NCI-H774 (cell line): ENCODE measurements at places on chromosomes 1 and 21.

DNA sequence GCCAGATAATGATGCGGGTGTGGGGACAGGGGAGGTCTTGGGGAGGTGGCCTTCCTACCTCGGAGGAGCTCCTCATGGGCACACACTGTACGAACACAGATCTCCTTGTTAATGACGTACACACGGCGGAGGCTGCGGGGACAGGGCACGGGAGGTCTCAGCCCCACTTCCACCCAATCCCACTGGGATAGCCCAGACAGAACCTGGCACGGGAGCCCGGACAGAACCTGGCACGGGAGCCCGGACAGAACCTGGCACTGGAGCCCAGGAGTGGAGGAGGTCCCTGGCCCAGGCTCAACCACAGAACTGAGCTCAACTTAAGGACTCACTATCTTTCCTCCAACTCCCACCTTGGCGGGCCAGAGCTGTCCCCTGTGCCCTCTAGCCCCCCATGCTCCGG is 5.2 kb downstream of the MFAP2 start:
- DNase-seq, result no peak

- no peak for DNase-seq
These were observed 31.1 kb downstream of the ROR1 start for GRCh38 chr1:63804829-63805484.

DNA sequence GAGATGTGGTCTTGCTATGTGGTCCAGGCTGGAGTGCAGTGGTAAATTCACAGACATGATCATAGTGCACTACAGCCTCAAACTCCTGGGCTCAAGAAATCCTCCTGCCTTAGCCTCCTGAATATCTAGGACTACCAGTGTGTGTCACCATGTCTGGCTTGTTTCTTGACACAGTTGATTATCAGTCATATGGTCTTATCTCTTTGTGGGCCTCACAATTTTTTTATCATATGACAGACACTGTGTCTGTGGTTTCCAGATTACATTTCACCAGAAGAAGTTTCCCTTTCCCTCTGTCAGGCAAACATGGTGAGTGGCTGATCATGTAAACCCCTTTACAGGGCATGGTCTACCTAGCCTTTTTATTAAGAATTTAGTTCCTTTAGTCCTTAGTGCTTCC is 96.1 kb downstream of the HFM1 start:
- no peak for DNase-seq

DNA sequence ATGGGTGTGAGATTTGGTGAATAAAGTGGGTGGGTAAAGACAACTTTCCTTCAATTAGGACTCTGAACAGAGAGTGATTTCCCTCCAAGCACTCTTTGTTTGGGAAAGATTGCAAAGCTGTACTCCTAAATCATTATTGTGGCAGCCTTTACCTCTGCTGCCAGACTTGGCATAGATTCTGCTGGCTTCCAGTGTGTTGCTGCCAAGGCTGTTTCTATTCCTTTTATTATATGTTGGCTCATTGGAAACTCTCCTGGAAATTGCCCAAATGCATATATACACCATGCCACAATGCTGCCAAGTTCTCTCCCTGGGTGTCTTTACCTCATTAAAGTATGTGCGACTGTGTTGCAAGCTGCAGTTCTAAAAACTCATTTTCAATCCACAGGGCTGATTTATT is 668.0 kb downstream of the MRPL39 start:
- DNase-seq, result no peak

DNA sequence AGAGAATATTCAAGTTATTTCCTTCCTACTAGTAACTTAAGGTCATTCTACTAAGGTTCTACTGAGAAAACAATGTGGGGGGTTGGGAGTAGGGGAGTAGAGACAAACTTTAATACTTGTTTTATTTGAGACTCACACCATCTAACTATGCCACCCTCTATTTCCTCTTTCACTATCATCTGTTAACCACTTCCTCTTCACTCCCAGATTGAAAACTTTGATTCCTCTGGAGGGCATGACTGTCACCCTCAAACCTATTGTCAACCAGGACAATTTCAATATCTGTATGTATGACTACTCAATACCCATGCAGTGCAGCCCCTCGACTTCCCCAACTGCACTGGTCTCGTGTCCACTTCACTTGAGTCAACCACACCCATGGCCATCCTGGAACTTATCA is 165.6 kb upstream of the POGK start:
- no peak for DNase-seq

DNA sequence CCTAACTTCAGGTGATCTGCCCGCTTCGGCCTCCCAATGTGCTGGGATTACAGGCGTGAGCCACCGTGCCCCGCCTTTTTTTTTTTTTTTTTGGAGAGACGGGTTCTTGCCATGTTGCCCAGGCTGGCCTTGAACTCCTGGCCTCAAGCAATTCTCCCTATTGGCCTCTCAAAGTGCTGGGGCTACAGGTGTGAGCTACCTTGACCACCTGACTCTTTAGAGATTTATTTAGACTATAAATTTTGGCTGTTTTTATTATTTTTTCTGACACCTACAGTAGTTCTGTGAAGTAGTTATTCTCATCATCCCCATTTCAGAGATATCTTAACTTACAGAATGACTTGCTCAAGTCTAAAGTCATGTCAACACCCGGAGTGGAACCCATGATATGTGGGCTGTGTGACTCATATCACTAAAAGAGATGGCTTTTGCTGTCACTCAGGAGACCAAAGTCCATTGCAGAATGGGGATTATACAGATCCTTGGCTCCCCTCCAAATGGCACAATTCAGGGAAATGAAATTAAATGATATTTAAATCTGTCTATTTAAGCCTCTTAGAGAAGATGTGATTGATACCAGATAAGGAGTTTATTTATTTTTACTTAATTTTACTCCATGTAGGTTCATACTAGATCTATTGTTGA is 93.2 kb downstream of the CTH start:
- no peak for DNase-seq

DNA sequence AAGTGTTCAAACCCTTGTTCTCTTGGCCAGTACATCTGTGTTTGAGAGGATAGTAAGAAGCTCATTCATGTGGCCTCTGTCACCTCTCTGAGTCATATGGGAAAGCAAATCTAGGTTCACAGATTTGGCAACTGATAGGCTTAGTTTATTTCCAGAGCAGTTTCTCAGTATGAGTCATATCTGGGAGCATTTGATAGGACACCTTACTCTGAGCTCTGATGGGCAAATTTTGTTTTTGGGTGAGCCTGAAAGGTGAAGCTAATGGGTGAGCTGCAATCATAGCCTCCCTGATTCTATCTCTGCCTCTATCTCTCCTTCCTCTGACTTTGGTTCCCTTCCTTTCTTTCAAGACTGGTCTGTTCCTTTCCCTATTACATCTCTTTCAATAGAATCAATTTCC is 134.4 kb downstream of the S1PR1 start:
- DNase-seq, result no peak

DNA sequence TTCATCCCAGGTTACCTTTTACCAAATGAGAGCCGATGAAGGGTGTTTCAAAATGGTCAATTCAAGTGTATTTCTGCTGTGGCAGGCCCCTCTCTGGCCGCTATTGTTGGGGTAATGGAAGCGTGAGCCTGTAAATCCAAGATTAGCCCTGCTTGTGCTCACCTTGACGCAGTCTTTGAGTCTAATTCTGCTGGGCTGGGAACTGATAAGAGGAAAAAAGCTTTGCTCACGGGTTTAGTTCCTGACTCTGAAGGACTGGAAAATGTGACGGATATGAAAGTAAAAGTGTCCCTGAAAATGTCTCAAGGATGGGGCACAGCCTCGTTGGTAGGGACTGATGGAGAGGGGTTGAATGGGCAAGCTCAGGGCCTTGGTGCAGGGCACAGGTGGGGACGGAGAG is 125.9 kb upstream of the GALNT2 start:
- DNase-seq, result no peak

- no peak for DNase-seq
These were observed 108.6 kb downstream of the OLFML2B start for GRCh38 chr1:161915051-161915503.

DNA sequence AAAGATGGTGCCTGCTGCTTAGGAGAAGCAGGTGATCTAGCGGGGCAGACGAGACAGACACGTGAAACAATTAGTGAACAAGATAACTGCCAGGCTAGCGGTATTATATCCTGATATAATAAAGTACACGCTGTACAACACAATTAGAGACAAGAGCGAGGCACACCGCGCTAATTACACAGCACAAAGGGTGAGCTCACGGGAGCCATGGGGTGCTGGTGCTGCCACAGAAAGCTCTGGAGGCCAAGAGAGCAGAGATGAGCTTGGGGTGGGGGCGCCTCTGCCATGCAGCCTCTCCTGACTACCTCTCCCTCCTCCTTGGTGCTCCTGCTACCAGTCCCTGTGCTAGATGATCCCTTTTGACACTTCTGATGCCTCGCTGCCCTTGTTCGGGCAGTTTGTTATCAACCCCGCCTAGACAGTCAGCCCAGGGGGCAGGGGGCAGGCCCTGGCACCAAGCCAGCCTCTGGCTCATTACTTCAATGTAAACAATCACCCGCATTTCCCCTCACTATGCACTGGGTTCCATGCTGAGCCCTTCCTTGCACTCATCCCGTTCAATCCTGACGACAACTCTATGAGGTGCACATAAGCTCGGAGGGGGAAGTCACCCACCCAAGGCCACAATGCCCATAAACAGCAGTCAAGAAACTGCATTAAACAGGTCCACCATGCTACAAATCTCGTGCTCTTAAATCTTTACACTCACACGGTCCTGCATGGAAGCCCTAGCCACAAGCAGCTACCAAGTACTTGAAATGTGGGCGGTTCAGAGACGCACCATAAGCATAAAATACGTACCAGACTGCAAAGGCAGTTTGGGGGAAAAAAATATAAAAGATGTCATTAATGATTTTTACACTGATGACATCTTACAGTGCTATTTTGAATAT is 103.0 kb downstream of the SSBP3 start:
- DNase-seq, result peak; percentile 67

- DNase-seq, result no peak
These were observed 182.4 kb downstream of the SMYD3 start for GRCh38 chr1:246324711-246325110.

DNA sequence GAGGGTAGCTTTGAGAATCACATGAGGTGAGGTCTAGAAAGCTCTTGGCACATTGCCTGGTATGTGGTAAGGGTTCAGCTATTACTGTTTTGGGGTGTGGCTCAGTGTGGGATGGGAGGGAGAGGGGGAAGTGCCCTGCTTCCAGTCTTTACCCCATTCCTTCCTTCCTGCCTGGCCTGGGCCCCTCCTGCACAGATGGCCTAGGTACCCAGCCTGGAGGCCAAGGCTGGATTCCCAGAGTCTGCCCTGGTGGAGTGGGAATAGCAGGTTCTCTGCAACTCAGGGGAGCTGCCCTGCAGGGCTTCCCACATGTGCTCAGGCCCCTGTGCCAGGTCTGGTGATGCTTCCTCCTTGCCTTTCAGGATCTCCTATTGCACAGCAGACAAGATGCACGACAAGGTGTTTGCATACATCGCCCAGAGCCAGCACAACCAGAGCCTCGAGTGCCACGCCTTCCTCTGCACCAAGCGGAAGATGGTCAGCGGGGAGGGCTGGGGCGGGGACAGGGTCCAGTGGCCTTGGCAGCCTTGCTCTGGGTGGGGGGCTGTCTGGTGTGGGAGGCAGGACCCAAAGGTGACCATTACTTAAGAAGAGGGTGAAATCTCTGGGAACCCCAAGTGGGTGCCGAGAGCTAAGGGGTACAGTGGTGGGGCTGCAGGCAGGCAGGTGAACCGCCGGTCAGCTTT is 13.5 kb downstream of the LDLRAP1 start:
- no peak for DNase-seq

DNA sequence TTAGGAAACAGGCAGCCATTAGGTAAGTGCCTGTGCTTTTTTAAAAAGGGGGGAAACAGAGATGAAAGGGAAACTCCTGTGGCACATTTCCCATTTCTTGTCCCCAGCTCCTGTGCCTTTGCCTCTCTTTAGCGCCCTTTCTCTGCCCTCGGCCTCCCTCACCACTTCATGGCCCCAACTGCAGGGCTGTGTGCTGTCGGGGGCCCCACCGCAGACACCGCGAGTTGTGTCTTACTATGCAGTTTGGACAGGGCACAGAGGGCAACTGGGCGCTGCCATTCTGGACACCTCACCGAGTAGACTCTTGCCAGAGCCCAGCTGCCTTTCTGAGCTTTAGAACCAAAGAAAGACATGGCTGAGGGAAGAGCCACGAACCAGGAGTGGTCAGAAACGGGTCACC is 93.7 kb upstream of the LPGAT1 start:
- no peak for DNase-seq

DNA sequence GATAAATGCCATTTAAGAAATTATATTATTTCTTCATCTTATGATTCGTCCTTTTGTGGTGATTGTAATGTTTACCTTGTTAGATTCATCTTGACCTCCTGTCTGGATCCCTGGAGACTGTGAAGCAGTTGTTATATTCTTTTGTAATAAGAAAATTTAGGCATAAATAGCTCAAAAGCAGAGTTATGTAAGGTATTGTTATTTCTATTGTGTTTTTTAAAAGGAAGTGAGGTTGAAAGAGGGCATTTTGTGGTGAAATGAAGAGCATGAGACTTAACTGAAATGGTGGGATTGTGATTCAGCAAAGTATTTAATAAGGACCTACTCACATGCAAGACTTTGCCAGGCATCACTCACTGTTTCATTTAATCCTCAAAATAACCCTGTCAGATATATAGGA is 104.0 kb downstream of the PDE4B start:
- DNase-seq, result no peak

- DNase-seq, result no peak
These were observed 541.6 kb upstream of the CAMK1G start for GRCh38 chr1:209041927-209042326.
